ENCODE measurements at places on chromosomes 13 and 19.
A peak's percentile ranks its signal among the peaks of the same experiment; 100 is the strongest.

DNA sequence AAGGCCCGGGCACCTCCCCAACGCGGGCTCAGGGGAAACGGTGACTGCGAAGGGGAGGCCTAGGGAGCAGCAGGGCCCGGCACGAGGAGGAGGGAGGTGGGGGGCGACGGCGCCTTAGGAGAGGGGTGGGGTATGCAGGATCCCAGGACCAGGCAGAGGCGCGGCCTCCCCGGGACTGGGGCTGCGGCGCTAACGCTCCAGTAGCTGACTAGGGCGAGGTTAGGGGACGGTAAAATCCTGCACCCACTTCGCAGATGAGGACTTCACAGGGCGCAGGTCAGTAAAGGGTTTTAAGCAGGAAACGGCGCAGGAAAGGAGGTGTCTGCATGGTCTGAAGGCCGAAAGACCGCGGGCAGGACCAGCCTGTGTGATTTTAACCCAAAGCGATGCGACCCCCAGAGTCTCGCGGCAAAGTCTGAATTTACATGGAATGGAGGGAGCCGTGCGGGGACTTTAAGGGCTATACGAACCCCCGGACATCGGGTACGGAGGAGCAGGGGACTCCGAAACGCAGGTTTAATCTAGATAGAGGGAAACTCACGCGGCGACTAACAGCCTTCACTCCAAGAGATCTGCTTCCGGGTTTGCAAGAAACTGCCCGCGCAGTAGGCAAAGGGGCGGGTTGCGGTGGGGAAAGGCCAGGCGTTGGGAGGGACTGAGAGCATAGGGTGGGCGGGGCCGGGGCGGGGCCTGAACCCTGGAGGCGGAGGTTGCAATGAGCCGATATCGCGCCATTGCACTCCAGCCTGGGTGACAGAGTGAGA lies at the start of gene ZNF665:
Gene ZNF665 (minus strand): TSS at position 588 of the 764 bp plus-strand sequence. CDS start 10,460 bp downstream, outside the sequence.
- peak within 1 kb of the TSS; percentile 82 for H3K27ac ChIP-seq
- no peaks in the 10 kb centered on the region for H3K27me3 ChIP-seq
- H3K4me3 ChIP-seq = peak within 1 kb of the TSS; percentile 83
- peak; percentile 77 for DNase-seq
- H3K36me3 ChIP-seq = peaks cover 46% of the 10 kb centered on the region

DNA sequence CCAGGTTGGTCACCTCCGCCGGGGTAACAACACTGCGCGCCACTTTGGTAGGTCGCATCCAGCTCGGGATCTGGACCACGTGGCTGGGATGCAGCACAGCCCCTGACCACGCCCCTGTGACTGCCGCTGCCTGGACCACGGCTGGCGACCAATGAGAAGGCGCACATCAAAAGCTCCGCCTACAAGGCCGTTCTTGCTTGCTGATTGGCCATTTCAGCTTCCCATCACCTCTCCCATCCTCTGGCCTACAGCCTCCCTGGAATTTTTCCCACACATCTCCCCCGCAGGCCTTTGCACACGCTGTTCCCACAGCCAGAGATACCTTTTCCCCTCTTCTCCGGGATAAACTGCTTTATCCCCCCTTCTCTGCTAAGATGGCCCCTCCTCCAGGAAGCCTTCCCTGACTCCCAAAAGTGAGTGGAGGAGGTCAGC lies 12.5 kb upstream of the MAP1S start:
- H3K27ac ChIP-seq = no peak overlapping the region
- H3K27me3 ChIP-seq = no peaks in the 10 kb centered on the region
- H3K4me3 ChIP-seq = no peak overlapping the region
- no peaks in the 10 kb centered on the region for H3K4me1 ChIP-seq
- no peak for DNase-seq
- no peaks in the 10 kb centered on the region for H3K36me3 ChIP-seq

DNA sequence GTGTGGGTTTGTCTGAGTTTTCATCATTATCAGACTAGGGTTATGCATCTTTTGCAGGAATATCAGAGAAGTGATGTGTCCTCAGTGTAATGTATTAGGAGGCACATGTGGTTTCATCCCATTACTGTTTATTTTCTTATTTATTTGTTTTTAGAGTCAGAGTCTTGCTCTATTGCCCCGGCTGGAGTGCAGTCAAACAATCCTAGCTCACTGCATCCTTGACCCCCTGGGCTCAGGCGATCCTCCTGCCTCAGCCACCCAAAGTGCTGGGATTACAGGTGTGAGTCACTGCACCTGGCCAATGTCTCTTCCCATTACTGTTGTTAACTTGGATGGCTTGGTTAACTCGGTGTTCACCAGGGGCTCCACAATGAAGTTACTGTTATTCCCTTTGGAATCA lies 67.4 kb downstream of the MAP4K1 start:
- DNase-seq = no peak
- H3K4me3 ChIP-seq = no peak overlapping the region
- peaks cover 31% of the 10 kb centered on the region for H3K4me1 ChIP-seq
- H3K27me3 ChIP-seq = peaks cover 7% of the 10 kb centered on the region
- no peaks in the 10 kb centered on the region for H3K36me3 ChIP-seq
- H3K27ac ChIP-seq = no peak overlapping the region

DNA sequence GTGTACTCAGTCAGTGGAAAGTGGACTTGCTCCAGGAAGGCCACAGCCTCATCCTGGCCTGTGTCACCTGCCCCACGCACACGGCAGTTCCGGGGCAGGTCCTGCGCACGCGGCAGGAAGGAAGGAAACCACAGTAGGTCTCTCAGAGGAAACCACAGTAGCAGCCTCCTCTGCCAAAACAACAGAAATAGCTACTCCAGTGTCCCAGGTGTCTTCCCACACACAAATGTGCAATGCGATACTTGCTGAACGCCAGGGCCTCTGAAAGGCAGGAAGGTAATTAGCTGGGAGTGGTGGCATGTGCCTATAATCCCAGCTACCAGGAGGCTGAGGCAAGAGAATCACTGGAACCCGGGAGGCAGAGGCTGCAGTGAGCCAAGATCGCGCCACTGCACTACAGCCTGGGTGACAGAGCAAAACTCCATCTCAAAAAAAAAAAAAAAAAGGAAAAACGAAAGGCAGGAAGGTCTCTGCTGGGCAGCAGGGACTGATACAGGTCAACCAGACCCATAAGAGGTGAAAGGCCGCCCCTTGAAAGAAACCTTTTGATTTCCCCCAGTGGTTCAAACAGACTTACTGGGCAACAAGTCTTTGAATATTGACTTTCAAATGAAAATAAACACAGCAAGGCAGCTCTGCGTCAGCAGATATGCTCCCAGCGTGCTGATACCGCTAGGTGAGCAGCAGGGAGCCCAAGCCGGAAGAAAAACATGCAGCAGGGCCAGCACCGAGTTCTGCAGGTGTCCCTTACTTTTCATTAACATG lies 49.5 kb downstream of the CRYL1 start:
- no peaks in the 10 kb centered on the region for H3K27me3 ChIP-seq
- peak overlapping the region; percentile 68 for H3K4me3 ChIP-seq
- peak overlapping the region; percentile 85 for H3K27ac ChIP-seq
- peaks cover 53% of the 10 kb centered on the region for H3K4me1 ChIP-seq
- DNase-seq = peak; percentile 64
- H3K36me3 ChIP-seq = no peaks in the 10 kb centered on the region

- H3K4me3 ChIP-seq = no peak overlapping the region
- no peaks in the 10 kb centered on the region for H3K4me1 ChIP-seq
- H3K36me3 ChIP-seq = no peaks in the 10 kb centered on the region
- no peak for DNase-seq
Observed at GRCh38 chr13:91805605-91806004, 407.2 kb downstream of the GPC5 start.

DNA sequence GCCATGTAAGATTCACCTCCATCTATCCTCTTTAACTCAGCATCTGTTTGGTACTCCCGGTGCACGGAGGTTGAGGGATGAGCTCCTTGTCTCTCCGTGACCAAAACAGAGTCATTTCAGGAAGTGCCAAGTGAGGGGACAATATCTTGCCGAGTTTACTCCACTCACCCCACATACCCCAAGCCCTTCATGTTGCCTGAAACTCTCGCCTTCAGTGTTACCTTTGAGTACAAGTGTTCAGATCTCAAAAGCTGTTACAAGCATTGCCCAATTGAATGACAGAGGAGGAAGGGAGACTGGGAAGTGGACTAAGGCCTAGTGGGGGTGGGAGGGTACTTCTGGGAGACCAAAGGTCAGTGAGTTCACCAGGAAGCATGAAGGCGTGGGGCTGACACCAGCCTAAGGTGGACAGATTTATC lies 6.0 kb upstream of the SIGLEC12 start:
- H3K27me3 ChIP-seq = peaks cover 15% of the 10 kb centered on the region
- peaks cover 23% of the 10 kb centered on the region for H3K4me1 ChIP-seq
- peaks cover 2% of the 10 kb centered on the region for H3K36me3 ChIP-seq
- no peak for DNase-seq
- no peak overlapping the region for H3K27ac ChIP-seq

GRCh38 chr19:7970716-7971448 lies 27.4 kb upstream of the TIMM44 start:
- H3K27me3 ChIP-seq = no peaks in the 10 kb centered on the region
- H3K27ac ChIP-seq = no peak overlapping the region
- H3K4me1 ChIP-seq = no peaks in the 10 kb centered on the region
- no peak overlapping the region for H3K4me3 ChIP-seq

DNA sequence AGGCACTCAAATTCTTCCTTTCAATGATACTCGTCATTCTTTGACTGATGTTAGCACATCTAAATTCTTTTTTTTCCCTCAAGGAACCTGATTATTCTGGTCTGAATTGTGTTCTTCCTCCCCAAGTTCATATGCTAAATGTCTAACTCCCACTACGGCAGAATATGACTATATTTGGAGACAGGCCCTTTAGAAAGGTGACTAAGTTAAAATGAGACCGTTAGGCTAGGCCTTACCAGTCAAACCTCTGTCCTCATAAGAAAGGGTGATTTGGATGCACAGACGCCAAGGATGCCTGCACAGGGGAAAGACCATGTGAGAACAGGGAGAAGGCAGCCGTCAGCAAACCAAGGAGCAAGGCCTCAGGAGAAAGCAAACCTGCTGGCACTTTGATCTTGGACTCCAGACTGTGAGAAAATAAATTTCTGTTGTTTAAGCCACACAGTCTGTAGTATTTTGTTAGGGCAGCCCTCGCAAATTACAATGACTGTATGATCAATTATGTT lies 13.1 kb upstream of the FOXO1 start:
- peaks cover 20% of the 10 kb centered on the region for H3K4me1 ChIP-seq
- H3K36me3 ChIP-seq = no peaks in the 10 kb centered on the region
- H3K27ac ChIP-seq = no peak overlapping the region
- H3K27me3 ChIP-seq = no peaks in the 10 kb centered on the region
- no peak for DNase-seq
- H3K4me3 ChIP-seq = no peak overlapping the region

DNA sequence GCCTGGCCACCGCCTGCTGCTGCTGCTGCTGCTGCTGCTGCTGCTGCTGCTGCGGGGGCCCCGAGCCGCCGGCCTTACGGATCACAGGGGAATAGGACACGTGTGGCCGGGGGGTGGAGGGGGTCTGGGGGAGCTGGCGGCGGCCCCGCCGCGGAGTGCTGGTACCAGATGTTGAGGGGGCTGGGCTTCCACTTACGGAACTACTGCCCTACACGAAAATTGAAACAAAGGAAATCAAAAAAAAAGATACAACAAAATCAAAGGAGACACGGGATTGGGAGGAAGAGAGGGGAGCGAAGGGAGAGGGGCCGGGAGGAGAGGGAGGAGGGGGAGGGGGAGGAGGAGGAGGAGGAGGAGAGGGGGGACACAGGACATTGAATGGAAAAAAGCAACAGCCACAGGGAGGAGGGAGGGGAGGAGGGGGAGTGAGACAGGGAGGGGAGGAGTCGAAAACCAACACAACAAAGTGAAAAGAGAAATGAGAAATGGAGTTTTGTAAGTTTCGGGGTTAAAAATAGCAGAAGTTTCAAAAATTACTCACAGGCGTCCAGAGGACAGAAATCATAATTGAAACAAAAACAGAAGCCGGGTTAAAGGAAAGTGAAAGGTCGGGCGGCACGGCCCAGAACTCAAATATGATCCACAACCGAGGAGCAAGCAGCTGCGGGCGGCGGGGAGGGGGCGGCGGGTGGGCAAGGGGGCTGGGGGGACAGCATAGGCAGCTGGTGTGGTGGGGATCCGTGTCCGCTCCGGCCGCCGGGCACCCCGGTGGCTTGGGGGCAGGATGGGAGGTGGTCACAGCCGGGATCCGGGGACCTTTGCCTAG lies 57.8 kb downstream of the IER2 start:
- peak overlapping the region; percentile 83 for H3K27ac ChIP-seq
- H3K36me3 ChIP-seq = no peaks in the 10 kb centered on the region
- H3K27me3 ChIP-seq = no peaks in the 10 kb centered on the region

- H3K4me1 ChIP-seq = peaks cover 7% of the 10 kb centered on the region
- DNase-seq = no peak
- H3K27me3 ChIP-seq = no peaks in the 10 kb centered on the region
- no peak overlapping the region for H3K4me3 ChIP-seq
Observed at GRCh38 chr13:20498129-20498528, 27.5 kb downstream of the CRYL1 start.

- H3K4me3 ChIP-seq = no peak overlapping the region
- no peak for DNase-seq
- no peaks in the 10 kb centered on the region for H3K27me3 ChIP-seq
- no peaks in the 10 kb centered on the region for H3K36me3 ChIP-seq
- peaks cover 4% of the 10 kb centered on the region for H3K4me1 ChIP-seq
Observed at GRCh38 chr13:67077132-67077531, 153.0 kb downstream of the PCDH9 start.

GRCh38 chr13:73998631-73999030 lies 135.6 kb downstream of the KLF12 start:
- H3K36me3 ChIP-seq = peaks cover 4% of the 10 kb centered on the region
- H3K4me1 ChIP-seq = peaks cover 44% of the 10 kb centered on the region
- DNase-seq = no peak
- H3K27me3 ChIP-seq = no peaks in the 10 kb centered on the region

DNA sequence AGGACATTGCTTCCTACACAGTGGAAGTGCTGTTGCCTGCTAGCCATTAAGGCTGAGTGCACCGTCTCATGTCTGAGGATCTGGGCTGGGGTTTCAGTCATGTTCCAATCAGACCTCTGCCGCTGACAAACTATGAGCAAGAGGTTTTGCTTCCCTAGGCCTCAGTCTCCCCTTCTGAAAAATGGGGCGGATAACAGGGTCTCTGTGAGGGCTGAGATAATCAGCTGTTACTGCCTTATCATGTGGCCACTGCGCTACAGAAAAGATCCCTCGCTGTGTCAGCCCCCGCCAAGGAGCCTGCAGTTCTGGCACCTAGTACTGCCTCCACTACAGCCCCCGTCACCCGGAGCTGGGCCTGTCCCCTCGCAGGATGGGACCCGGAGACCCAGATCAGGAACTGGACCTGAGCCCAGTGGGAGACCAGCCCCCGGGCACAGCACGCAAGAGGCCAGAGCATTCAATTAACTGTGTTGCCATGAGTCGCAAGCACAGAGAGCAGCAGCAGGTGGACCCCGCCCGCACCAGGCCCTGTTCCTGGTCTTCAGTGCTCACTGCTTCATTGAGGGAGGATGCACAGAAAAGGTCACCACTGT lies 3.0 kb upstream of the PNKP start:
- H3K27me3 ChIP-seq = no peaks in the 10 kb centered on the region
- H3K27ac ChIP-seq = peak overlapping the region; percentile 79
- peaks cover 45% of the 10 kb centered on the region for H3K4me1 ChIP-seq
- H3K4me3 ChIP-seq = no peak overlapping the region

GRCh38 chr19:35040826-35041547 lies 534 bp upstream of the HPN start:
- DNase-seq = peak; percentile 38
- H3K4me1 ChIP-seq = peaks cover 29% of the 10 kb centered on the region
- H3K27ac ChIP-seq = peak overlapping the region; percentile 42
- peak overlapping the region; percentile 51 for H3K4me3 ChIP-seq
- peaks cover 8% of the 10 kb centered on the region for H3K27me3 ChIP-seq

- H3K4me1 ChIP-seq = no peaks in the 10 kb centered on the region
- DNase-seq = no peak
- no peaks in the 10 kb centered on the region for H3K27me3 ChIP-seq
- no peak overlapping the region for H3K27ac ChIP-seq
Observed at GRCh38 chr13:106182404-106182803, 353.1 kb downstream of the EFNB2 start.
